ENCODE measurements at places on chromosomes 3 and 15.
A peak's percentile ranks its signal among the peaks of the same experiment; 100 is the strongest.

DNA sequence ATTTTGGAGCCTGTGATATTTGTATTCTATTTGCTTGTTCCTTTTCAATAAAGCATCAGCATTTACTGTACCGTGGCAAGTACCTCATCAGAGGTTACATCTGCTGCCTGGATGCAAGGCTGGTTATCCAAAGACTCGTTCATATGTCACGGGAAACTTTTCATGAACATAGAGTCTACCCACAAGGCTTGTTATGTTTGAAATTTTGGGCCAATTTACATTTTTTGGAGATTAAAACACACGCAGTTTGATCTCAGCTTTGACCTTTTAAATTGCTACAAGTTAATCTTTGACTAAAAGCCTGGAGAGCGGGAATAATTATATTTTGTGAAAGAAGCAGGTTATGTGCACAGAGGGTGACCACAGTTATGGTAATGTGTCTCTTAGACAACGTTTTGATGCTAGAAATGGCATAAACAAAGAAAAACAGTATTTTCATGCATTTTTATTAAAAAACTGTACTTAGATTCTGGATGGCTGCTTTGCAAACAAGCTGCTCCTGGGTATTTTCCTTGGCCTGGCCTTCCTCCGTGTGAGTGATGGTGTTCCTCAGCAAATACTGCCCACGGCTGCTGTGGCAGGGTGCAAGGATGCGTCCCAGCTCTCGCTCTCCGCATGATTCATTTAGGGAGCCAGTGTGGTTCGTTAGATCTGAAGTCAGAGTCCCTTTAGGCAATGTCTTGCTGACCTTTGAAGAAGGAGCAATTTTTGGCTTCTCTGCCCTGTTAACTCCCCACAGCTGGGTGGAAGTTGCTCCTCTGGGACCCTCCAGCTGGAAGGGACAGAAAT lies 27.1 kb downstream of the CHST2 start:
- DNase-seq: no peak

GRCh38 chr3:130558366-130558765 lies 41.4 kb downstream of the COL6A6 start:
- no peak for DNase-seq

DNA sequence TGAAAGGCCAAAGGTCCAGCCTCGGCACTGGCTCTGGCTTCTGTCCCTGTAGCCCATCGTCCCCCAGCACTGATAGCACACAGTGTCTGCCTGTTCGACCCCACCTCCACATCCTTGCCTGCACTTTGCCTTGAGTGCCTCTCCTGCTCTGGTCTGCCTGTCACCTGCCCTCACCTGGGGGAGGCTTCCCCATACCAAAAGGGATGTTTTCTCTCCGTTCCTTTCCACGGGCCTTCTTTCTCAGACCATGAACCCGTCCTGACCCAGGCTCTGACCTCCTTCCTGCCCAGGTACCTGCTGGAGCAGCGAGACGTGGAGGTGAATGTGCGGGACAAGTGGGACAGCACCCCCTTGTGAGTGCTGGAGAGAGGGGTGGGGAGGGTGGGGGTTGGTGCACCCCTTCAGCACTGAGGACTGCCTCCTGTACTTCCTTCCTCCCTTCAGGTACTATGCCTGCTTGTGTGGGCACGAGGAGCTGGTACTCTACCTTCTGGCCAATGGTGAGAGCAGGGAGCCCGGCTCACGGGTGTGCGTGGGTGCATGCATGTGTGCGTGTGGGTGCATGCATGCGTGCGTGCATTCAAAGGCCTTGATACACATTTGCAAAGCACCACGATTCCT lies 1.5 kb downstream of the ABTB1 start:
- DNase-seq: no peak

GRCh38 chr15:74378848-74379247 lies 11.4 kb upstream of the CYP11A1 start:
- DNase-seq: no peak

DNA sequence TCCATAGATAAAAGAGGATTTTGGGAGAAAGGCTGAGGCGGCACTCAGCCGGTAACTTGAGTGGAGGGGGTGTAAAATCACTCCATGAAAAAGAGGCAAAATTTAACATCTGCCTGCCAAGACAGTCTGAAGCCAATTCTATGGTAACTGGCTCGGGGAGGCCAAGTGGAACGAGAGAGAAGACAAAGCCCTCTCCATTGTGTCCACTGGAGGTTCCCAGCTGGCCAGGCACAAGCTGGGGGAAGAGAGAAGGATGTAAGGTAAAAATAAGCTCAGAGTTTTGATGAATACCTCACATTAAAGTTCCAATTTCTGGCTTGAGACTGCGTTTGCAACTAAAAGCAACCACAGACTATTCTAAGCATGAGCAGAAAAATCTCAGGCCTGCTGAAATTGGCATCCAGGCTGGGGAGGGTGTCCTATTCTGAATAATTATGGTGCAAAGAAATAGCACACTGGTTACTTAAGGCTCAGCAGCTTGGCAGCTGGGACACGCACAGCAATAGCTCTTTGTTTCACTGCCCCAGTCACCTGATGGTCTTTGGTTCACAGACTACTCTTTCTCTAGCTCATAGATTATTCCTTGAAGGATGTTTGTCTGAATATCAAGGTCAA lies 48.8 kb downstream of the CHRD start:
- DNase-seq: peak; percentile 75

GRCh38 chr15:52652286-52652685 lies 26.9 kb downstream of the ATOSA start:
- DNase-seq: no peak

- DNase-seq: no peak
Observed at GRCh38 chr3:80733522-80734176, 965.9 kb upstream of the ROBO1 start.

- DNase-seq: no peak
Observed at GRCh38 chr3:97736928-97737327, 27.6 kb upstream of the ARL6 start.

Measured in anterior cingulate cortex (tissue), 58 donors.